ENCODE measurements at places on chromosomes 1 and 21.

GRCh38 chr1:7561936-7562728, 209.0 kb upstream of the VAMP3 start:
- no peak for DNase-seq

GRCh38 chr1:182556279-182556678, 32.8 kb downstream of the RNASEL start:
- DNase-seq: no peak

DNA sequence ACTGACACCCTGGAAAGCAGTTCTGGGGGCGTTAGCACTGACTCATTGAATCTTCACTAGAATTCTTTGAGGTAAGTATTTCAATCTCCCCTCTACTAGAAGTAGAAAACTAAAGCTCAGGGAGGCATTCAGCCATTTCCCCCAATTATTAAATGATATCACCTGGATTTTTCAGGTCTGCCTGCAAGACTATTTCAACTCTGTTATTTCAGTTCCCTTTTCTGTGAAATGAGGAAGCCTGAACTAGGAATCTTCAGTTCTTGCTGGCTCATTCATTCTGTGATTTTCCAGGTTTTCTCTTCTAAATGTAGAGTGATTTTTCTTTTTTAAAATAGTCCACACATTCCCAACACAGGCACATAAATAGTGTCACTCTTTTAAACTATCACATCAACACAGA, 337.0 kb upstream of the NR5A2 start:
- DNase-seq: no peak

DNA sequence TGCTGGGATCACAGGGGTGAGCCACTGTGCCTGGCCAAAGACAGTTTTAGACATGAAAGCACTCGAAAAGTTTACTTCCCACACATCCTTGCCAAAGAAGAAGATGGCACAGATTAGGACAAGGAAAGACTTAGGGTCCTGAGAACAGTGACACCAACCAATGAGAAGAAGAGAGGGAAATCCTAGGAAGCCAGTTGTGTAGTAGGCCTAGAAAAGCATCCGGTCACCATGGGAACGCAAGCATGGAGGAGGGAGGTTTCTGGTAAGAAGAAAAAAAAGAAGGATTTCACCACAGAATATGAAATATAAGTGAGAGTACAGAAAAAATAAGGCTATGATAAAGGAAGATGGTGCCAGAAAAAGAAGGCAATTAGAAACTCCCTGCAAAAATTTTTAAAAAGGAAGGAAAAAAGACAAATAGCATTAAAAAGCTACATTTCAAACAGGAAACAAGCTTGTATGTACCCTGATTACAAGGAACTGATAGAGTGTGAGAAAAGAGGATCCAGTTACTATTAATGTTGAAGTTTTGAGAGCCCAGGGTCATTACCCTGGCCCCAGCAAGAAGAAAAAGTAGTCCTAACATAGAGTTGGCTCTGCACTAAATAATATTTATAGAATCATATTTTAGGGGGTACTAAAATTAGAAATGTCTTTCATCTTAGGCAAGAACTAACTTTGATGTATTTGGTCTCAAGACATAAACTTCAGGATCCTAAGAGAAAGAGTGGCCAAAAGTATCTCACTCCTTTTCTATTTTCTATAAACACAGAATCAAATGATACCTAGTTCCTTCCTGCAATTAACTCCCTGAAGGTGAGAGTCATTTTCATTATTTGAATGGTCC, 16.1 kb downstream of the DIPK1A start:
- no peak for DNase-seq

DNA sequence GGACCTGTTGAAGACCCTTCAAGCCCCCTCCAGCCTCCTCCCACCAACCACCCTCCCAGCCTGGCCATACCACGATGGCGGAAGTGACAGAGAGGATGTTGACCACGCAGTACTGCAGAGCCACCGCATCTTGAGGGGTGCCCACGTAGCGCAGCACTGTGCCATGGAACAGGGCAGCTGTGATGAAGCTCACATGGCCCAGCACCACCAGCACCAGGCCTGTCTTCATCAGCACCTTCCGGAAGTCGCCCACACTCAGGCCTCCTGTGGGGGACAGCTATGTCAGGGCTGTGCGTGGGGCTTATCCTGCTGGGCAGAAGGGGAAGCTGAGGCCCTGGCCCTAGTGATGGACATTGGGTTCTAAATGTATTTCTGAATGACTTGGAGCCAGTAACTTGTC, 3.1 kb downstream of the TMEM54 start:
- no peak for DNase-seq
